ENCODE measurements at places on chromosomes 7 and 10.

DNA sequence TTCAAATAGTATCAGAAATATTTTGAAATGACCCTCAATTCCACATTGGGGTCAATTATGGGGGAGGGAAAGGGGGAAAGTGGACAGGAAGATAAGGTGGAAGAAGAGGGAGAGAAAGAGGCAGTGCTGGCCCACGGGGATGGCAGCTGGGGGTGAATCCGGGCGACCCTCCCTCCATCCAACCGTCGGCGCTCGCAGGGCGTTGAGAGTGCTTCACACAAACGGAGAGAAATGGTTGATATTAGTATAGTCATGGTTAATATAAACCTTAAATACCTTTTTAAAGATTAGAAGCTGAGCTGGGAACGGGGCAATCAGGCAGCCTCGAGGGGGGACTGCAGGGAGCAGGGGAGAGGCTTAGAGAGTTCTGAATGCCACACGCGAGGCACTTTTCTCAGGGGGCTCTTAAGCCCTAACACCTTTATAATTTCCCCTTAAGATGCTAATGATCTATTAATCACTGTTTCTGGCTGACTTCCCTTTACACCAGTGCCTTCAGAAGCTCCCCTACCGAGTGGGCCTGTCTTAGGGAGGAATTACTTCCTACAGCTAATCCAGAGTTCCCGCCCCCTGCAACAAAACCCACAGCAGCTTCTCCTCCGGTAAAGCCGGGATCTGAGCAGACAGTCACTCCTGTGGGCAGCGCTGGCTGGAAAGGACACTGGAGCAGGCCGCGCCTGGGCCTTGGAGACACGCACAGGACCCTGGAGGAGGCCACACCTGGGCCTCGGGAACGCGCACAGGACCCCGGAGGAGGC lies 39.5 kb downstream of the PRKAG2 start:
- peak; percentile 75 for DNase-seq

- DNase-seq, result no peak
Measured at GRCh38 chr7:36440880-36441279, 51.2 kb downstream of the ANLN start.

- DNase-seq, result no peak
Measured at GRCh38 chr10:61547297-61547696, 94.1 kb upstream of the TMEM26 start.

DNA sequence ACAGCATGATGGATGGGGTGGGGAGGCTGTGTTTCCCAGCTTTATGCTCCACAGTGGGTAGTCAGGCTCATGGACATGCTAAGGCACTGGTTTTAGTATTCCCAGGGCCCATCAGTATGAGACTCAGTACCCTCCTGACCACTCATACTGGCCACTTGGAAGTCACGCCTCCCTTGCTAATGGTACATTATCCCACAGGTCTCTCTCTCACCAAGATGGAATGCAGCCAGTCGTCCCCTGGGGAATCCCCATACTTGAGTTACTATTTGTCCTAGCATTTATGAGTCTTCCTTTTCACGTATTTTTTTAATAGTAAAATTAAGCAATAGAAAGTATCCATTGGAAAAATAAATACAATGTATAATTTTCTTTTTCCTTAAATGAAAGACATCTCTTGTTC lies 80.6 kb upstream of the TBX20 start:
- DNase-seq, result peak; percentile 22

DNA sequence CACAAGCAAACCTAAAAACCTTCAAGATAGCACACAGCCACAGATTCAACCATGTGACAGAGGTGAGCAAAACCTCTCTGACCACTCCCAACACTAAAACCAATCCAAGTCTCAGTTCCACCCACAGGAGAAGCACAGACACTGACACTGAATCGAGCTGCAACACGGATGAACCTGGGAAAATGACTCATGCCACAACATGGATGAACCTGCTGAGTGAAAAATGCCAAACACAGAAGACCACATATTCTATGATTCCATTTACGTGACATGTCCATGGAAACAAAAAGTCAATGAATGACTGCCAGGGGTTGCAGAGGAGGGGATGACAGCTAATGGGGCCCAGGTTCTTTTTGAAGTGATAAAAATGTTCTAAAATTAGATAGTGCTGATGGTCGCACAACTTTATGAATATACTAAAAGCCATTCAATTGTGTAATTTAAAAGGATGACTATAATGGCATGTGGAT lies 22.0 kb downstream of the CYTH3 start:
- no peak for DNase-seq

- DNase-seq, result no peak
Measured at GRCh38 chr7:836429-836828, 4.2 kb downstream of the SUN1 start.

GRCh38 chr7:105278973-105279687 lies 109.6 kb downstream of the SRPK2 start:
- DNase-seq, result peak; percentile 47

DNA sequence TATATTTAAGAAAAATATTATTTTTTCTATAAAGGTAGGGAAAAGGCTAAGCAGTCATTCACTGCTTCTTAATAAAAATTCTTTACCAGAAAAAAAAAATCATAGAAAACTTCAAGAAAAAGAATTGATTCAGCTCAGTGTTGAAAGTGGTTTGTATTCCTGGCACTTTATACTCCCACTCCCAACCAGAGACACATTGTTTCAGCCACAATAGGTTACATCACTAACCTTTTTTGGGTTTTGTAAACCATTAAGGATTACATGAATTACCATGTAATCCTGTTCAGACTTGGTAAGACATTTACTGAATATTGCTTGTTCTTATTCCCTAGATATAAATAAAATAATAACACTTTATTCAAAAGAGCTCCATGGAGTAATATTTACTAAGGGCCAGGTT lies 46.6 kb downstream of the MINPP1 start:
- DNase-seq, result no peak

DNA sequence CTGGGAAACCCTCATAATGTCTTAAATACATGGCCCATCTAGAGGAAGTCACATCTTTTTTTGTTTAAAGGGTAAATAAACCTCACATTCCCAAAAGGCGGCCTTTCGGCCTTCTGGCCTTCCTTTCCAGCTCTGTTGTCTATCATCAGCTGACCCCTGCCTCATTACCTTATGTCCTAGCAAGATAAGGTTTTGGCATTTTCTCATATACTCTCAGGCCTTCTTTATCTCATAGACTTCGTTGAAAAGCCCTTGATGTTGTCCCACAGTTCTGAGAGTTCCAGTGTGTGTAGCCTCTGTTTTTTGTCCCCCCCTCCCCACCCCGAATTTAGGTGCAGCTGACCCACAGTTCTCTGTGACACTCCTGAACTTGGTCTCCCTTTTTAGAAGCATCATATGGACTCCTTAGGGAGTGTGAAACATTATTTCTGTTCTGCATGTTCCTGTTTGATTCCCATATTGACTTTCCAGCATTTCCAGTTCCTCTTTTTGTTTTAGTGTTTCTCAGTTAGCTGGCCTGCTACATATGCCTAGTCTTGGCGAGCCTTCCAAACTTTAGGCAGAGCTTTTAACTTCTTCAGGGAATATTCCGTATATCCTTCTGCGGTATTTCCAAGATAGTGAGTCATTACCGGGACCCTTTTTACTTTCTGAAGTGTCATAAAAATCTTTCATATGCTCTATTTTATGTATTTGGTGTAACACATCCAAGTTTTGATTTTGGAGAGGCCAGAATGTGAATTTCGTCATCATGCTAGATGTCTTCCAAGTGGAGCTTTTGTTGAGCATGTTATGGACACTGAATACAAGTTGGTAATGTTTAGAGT lies 138.5 kb downstream of the LRRC4 start:
- DNase-seq, result no peak

DNA sequence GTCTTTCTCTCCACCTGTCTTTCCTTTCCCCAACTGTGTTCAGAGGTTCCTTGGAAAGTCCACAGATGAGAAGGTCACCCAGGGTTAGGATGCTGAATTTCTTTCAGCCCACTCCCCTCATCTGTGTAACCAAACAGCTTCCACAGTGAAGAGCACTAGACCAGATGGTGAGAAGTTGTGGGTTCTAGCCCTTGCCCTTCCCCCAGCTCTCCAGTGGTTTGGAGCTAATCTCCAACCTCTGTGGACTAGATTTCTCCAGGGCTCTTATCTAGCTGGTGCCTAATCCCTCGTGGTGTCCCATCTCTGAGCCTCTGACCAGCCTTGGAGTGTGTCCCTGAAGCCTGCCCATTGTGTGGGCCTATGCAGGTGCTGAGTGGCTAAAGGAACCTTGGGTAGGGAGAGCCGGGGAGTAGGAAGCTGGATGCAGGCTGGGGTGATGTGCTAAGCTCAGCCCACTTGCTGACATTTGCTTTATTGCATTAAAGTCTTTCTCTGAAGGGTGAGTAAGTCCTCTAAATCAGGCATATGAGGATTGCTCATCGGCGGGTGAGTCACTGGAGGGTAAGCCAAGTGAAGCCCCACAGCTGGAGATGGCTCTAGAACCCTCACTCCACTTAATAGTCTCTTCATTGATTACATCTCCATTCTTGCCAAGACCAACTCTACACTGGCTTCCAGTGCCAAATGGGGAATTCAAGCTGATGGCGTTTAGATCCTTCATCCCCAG lies 14.9 kb downstream of the DUSP5 start:
- DNase-seq, result peak; percentile 45

DNA sequence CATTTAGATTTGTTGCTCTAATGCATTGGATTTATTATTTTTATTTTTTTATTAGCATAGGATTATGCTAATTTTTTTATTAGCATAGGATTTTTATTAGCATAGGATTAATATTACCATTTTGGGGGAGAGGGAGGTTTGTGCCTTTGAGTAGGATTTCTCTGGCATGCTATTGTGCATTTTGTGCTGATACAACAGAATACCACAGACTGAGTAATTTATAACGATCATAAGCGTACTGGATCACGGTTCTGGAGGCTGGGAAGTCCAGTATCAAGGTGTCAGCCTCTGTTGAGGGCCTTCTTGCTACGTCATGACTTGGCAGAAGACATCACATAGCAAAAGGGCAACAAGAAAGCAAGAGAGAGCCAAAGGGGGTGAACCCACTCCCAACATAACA lies 187.5 kb downstream of the XPNPEP1 start:
- DNase-seq, result no peak

DNA sequence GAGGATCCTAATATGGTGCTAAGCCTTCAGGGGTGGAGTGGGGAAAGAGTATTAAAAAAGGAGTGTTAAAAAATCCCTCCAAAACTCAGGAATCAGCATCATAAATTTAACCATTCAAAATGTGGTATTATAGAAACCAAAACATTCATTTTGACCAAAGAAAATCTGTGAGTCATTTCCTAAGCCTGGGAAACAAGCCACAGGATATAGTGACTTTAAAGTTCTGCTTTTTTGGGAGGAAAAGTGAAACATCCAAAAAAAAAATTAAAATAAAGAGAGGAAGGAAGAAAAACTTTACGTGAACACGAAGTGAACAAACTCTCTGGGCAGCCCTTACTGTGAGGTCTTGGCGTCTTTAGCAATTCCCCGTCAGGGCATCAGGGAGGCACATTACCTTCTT lies 74.0 kb upstream of the GSDME start:
- DNase-seq, result no peak

DNA sequence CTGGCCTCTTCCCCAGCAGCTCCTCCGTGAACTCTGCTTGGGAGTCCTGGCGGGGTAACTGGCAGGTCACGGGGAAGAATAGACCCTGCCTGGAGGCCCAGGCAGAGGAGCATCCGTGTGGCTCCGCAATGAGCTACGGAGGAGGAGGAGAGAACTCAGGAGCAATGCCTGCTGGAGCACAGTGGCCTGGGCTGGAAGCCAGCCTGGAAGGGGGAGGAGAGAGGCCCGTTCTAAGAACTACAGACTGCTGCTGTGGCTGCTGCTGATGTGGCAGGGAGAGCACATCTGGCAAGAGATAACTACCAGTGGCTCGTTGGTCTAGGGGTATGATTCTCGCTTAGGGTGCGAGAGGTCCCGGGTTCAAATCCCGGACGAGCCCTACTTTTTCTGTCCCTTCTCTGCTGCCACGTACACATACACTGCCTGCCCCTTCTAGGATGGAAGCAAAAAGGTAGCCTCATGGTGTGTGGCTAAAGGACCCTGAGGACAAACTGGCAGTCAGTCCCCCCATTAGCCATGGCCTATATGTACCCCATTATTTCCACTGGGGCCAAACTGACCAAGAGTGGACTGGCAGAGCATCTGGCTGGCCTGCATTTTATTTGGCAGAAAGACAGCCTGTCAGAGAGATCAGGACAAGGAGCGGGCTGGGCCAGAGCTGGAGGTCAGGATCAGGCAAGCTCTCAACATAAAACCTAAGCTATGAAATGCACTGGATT lies 7.7 kb upstream of the OPN1SW start:
- peak; percentile 95 for DNase-seq

GRCh38 chr7:111871283-111871682 lies 309.0 kb upstream of the IMMP2L start:
- peak; percentile 24 for DNase-seq

GRCh38 chr7:47600199-47601118 lies 18.5 kb upstream of the TNS3 start:
- DNase-seq, result no peak

- DNase-seq, result no peak
Measured at GRCh38 chr7:28754447-28754846, 203.7 kb downstream of the TRIL start.

GRCh38 chr10:105017691-105018090 lies 376.6 kb downstream of the SORCS3 start:
- no peak for DNase-seq

- no peak for DNase-seq
Measured at GRCh38 chr10:96439725-96440124, 74.0 kb downstream of the TLL2 start.

DNA sequence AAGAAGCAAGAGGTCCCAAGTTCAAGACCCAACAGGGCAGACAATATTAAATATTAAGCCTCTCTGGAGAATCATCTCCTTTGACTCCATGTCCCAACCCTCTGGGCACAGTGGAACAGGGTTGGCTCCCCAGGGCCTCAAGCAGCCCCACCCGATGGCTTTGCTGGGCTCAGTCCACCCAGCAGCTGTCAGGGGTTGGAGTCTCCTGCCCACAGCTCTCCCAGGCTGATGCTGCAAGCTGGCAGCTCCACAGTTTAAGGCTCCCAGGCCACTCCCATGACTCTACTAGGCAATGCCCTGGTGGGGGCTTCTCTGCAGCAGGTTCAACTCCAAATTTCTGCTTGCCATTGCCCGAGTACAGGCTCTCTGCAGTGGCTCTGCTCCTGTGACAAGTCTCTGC lies 55.1 kb downstream of the LARP4B start:
- DNase-seq, result no peak

GRCh38 chr10:90977162-90977854 lies 56.4 kb upstream of the ANKRD1 start:
- DNase-seq, result no peak

DNA sequence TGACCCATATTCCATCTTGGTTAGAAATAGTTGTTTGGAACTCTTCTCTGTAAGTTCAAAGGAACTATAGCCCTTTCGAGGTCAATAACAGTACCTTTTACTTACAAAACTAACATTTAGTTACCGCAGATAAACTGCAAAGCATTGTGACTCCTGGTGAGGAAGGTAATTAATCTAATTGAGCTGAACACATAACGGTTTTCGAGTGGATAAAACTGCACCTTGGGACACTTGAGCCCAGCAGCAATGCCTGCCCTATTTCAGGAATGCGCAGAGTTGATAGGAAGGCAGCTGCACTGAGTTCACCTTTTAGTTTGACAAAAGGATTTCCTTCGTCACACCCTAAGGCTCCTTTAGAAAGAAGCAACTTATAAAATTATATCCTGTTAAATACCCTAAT lies 75.4 kb downstream of the JAZF1 start:
- no peak for DNase-seq

Measured in SJCRH30 (cell line).